ENCODE measurements at places on chromosomes 7 and 10. TPM values are rescaled to one million over a fixed set of nuclear protein-coding genes. Genes with fewer than 3 reads are reported as not detected.

Gene MEIG1
- total RNA-seq, result 0.91 TPM

Gene TMEM213
- 0.06 TPM for total RNA-seq

Gene SPDYE2
- total RNA-seq, result 0.29 TPM

Gene AEBP1
- total RNA-seq, result 4.0 TPM

Gene ASIC3
- 3.9 TPM for total RNA-seq

Gene AASS
- 1.7 TPM for total RNA-seq

Gene ZNF800
- total RNA-seq, result 40.6 TPM

Gene MMS19
- total RNA-seq, result 81.6 TPM

Gene LOXL4
- not detected for total RNA-seq

DNA sequence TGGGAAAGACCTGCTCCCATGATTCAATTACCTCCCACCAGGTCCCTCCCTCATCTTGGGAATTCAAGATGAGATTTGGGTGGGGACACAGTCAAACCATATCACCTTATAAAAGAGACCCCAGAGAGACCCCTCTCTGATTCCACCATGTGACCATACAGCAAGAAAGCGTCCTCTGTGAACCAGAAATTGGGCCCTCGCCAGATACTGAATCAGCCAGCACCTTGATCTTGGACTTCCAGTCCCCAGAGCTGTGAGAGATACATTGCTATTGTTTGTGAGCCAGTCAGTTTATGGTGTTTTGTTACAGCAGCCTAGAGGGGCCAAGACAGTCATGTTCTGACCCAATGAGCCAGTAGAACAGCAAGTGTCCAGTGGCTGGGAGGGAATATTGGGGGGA lies 232.6 kb downstream of the PAXIP1 start:
- DNase-seq, result no peak

DNA sequence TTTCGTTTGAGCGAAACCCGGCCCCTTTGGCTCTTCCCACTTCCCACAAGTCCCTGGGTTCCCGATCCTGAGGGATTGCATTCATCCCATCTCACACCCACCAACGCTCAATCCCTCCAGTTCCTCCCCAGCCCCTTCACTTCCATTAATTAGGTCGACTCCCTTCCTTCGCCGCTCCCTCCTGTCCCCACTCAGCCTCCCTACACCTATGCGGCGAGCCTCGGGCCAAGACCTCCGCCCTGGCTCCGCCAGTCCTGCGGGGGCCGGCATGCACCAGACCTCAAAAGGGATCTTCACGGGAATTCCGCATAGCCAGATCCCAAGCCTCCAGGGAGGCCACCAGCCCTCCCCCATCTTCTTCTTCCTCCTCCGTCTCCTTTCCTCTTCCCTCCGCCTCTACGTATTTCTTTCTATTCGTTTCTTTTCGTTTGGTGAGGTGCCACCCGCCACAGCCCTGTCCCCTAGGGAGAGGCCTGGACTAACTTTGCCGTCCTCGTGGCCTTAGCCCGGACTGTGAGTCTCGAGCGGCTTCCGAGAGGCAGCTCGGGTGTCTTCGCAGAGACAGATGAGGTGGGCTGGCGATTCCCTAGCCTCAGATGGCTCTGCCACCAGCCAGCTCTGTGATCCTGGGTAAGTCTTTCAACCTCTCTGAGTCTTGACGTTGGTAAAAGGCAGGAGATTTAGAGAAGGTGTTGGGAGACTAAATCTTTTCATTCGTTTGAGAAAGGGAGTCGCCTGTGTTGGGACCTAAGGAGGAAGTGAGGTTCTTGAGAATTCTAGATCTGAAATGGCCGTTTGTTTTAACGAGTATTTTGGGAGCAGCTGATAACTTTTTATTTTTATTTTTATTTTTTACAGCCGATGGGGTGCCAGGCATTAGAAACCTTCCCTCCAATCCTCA lies 8.1 kb upstream of the LBX1 start:
- DNase-seq, result no peak

DNA sequence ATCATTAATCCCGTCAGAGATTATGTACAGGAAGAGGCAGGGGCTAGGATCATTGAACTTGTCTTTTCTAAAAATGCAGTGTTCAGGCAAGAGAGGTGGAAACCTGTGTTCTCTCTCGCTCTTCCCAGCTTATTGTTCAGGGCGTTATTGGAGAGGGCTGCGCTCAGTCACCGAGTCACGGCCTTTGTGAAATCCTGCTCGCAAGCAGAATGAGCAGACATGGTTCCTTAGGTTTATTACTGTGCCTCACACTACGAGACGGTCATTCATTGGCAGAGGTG lies 631 bp upstream of the PRKRIP1 start:
- DNase-seq, result no peak

- DNase-seq, result no peak
Measured at GRCh38 chr7:94059746-94060145, 55.6 kb upstream of the BET1 start.

DNA sequence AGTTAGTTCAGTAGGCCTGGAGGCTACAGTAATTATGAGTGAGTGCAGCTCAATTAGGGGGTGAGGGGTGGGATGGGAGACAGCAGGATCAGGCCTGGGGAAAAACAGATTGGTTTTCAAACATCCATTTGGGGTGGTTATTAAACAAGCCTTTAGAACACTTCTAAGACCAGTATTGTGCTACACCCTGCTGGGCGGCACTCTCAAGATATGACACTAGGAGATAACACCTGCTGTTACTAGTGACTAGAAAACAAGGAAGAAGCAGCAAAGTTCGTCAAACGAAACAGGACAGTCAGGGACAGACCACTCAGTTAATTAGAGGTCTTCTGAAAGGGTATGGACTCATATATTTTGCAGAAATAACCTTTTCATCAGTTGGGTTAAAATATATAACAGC lies 353.6 kb downstream of the PTEN start:
- DNase-seq, result no peak

GRCh38 chr7:96359876-96360275 lies 38.0 kb upstream of the SLC25A13 start:
- no peak for DNase-seq

GRCh38 chr7:23268746-23269145 lies 22.2 kb downstream of the GPNMB start:
- no peak for DNase-seq

GRCh38 chr7:2911466-2911865 lies 67.4 kb upstream of the GNA12 start:
- no peak for DNase-seq

- peak; percentile 96 for DNase-seq
Measured at GRCh38 chr7:155296788-155297516, 726 bp upstream of the INSIG1 start.

- DNase-seq, result no peak
Measured at GRCh38 chr7:92827464-92828120, 8.8 kb downstream of the CDK6 start.

- DNase-seq, result no peak
Measured at GRCh38 chr7:19916046-19916445, 142.6 kb upstream of the TMEM196 start.

- DNase-seq, result no peak
Measured at GRCh38 chr10:2948127-2948854, 119.1 kb upstream of the PFKP start.

- no peak for DNase-seq
Measured at GRCh38 chr10:30781670-30782121, 152.1 kb upstream of the LYZL2 start.

DNA sequence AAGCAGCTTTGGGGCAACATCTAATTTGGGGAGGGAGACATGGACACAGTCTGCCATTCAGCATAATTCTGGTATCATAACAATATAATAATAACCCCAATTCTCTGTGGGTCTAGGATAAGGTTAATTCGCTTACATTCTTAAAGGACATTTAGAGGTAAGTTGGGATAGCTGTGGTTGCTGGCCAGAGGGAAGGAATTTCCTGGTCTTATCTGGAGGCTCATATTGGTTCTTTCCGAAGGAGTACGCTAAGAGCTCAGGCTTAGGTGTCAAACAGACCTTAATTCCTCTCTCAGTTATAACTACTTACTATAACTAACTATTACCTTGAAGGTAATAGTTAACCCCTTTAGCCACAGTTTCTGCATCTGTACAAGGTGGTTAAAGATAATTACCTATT lies 68.8 kb downstream of the SPAG6 start:
- DNase-seq, result no peak

GRCh38 chr10:124357561-124357885 lies 61.2 kb downstream of the OAT start:
- no peak for DNase-seq

DNA sequence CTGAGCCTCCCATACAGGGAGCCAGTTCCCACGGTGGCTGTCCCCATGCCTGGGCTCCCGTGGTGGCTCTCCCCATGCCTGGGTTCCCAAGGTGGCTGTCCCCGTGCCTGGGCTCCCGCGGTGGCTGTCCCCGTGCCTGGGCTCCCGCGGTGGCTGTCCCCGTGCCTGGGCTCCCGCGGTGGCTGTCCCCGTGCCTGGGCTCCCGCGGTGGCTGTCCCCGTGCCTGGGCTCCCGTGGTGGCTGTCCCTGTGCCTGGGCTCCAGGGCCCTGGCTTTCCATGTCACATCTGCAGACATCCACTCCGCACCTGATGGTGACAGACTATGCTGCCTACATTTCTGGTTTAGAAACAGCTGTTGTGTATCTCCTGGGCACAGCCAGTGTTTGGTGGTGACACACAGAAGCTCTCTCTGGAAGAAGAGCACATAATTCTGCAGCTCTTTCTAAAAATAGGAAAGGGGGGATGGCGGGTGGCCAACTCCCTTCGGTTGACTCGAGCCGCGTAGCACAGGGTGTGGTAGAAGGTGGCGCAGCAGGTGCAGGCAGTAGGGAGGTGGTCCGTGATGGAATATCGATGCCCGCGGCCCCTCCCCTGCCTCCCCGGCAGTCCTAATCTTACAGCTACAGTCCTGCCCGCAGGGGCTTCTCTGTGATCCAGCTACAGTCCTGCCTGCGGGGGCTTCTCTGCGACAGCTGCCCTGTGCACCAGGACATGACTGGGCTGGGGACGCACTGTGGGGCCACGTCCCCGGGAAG lies 251.2 kb downstream of the DNAJB6 start:
- no peak for DNase-seq

- no peak for DNase-seq
Measured at GRCh38 chr7:146176860-146177259, 60.3 kb downstream of the CNTNAP2 start.

- no peak for DNase-seq
Measured at GRCh38 chr10:20616918-20617810, 279.9 kb downstream of the NEBL start.

DNA sequence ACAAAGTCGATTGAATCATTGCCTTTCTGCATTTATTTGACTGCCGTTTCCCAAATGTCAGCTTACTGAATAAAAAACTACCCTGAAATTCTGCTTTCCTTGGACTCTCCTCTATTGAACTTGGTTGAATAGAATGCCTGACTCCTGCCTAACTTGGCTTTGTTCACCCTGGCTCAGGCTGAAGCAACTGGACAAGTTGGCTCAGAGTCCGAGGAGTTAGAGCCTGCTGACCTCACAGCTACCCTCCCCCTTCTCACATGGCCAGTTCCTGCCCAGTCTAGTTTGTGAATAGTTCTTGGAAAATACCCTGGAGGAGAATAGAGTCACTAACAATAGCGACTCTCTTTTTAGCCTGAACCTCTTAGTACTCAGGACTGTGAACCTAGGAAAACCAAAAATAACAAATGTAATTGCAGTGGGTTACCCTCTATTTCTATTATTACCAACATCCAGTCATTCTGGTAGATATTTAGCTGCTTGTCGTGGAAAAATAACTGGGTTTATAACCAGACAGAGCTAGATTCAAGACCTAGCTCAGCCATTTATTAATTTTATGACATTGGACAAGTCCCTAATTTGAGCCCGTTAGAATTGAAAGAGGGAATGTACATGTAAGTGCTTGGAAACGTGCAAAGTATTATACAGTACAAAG lies 17.3 kb upstream of the NRBF2 start:
- no peak for DNase-seq

- DNase-seq, result no peak
Measured at GRCh38 chr7:35969066-35969465, 168.2 kb downstream of the SEPTIN7 start.
